CD4-positive, alpha-beta T cell (primary cell): ENCODE measurements at places on chromosomes 16 and 17.

DNA sequence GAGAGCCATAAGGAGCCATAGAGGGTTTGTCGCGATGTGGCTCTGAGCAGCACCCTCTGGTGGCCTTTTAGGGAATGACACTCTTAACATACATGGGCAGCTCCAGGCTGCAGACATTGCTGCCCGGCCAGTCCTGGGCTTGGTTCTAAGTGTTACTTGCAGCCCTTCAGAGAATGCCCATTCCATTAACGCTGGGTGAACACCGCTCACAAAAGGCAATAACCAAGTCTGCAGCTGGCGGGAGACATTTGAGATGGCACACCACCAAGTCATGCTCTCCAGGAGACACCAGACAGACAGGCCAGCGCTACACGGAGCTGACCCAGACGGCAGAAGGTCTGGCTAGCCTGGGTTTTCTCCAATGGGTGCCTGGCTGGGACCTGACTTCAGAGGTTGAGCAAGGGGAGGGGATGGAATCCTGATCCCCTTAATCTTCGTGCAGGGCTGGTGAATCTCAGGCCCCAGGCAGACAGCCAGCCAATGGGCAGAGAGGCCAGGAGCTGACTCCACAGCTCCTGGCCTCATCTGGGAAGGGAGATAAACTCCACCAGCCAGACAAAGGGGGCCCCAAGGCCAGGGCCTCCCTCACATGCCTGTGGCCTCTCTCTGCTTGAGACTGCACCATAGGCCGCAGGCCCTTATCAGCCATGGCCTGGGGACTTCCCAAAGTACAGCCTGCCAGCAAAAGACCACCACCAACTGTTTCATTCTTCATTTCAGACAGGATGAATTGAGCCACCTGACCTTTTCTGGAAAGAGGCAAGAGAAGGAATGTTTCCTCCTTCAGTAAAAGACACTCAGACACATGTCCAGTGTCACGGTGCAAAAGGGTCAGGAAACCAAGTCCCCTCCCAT is 58.8 kb downstream of the ZDHHC7 start:
- peak; percentile 59 for DNase-seq

DNA sequence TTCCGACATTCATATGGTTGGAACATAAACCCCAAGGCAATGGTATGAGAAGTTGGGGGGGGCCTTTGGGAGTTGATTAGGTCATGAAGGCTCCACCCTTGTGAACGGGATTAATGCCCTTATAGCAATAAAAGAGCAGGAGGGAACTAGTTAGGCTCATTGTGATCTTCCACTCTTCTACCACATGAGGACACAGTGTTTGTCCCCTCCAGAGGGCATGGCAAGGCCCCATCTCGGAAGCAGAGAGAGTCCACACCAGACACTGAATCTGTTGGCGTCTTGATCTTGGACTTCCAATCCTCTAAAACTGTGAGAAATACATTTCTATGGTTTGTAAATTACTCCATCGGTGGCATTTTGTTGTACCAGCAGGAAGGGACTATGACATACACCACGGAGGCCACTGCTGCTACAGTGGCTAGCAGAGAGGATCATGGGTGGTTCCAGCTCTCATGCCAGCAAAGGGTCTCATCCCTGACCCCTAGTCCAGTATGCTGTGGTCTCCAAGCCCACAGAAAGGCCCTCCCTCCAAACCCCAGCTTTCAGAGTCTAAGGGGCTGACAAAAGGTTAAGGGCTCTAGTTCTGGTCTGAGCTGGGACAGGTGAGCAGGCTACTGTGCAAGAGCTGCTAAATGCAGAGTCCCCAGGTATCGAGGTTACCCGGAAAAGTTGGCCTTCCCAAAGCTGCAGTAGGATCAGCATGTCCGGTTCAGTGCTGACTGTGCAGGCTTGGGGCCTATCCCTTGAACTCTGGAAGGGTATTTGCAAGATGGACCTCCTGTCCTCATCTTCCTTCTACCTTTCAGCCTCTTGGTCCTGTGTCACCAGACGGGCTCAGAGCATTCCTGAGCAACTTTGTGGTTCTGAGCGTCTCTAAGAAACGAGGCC is 12.2 kb downstream of the CCR7 start:
- no peak for DNase-seq

DNA sequence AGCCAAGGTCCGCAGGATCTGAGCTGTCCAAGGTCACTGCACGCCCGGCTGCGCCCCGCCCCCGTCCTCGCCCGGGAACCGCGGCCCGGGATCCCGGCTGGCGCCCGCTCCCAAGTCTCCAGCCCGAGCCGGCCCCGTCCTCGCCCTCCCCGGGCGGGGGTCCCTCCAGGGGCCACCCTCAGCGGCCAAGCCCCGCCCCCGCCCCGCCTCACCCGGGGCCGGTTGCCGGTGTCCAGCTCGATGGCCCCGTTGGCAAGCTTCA is 216 bp downstream of the VPS9D1 start:
- no peak for DNase-seq

DNA sequence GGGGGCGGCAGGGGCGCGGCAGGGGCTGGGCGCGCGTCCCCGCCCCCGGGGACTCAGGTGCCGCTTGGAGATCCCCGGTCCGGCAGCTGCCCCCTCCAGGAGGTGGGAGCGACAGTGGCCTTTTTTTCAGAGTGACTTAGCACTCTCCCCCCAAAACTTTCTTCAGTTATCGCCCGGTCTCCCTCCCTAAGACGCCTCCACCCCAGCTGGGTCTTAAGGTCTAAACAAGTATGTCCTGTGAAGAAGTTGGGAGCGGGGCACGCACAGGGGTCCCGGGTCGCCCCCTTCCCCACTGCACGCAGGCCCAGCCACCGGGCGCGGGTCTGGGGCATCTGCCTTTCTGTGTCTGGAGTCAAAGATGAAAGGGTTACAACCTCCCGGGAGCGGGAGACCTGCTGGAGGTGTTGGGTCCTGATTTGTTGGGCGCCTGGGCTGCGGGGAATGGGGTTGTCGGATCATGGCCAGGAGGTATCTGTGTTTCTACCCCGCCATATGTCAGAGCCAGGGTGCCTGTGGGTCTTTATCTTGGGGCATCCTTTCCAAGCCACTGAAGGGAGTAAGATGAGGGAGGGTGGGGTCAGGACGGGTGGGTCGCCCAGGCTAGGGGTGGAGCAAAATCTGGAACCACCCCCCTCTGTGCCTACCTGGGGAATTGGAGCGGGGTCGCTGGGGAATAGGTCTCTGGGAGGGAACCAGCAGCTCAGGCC is 757 bp downstream of the FMNL1 start:
- peak; percentile 66 for DNase-seq

- no peak for DNase-seq
These were observed 299.9 kb upstream of the MYOCD start for GRCh38 chr17:12365805-12366204.

- no peak for DNase-seq
These were observed 180.2 kb upstream of the N4BP1 start for GRCh38 chr16:48790151-48790550.

DNA sequence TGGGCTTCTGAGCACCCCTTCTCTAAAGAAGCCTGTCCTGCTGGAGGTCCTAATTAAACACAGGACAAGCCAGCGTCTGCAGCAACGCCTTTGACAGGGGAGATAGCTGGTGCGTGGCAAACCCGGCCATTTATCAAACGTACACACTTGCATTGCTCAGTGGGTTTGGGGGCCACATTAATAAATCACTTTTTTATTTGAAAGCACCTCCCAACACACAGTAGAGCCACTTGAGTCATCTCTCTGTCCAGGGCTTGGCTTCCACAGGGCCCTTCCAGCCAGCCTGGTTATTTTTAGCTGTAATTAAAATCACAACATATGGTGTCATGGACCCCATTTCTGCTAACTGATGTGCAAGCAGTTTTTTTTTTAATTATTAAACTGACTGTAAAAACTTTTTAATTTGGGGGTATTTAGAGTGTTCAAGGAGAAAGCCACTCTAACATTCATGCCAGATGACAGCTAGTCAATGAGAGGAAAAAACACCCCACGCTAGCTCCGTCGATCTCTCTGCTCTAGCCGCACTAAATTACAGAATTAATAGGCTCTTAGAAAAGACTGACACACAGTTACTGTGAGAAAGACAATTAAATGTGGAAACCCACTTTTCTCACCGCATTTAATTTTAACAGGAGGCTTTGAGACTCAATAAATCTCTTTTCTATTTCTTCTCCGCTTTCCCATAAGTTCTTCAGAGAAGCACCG is 201.0 kb upstream of the WSCD1 start:
- no peak for DNase-seq

GRCh38 chr17:72591289-72592241 is 470.7 kb downstream of the SOX9 start:
- no peak for DNase-seq

DNA sequence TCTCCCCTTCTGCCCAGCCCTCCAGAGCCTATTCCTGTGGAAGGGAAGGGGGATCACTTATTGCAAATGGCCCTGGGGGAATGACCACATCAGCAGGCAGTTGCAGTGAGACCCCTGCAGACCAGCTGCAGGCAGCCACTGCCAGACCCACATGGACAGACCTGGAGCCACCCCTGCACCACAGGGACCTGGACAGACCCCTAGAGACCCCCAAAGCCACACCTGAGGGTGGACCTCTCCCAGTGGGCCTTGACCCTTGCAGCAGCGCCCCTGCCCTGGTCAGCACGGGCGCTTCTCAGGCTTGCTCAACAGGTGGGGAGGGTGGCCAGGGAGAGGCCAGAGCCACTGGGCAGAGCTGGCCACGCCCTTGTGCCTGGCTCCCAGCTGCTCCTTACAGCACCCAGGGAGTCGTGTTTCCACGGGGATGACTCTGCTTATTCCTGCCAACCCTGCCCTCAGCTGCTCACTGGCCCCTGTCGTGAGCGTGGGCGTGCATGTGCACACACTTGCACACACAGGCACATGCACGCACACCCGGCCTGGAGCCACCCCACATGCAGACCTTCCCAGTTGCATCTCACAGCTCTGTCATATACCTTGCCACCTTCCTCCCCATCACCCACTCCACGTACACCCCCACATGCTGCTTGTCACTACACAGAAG is 1.3 kb upstream of the SCN4A start:
- no peak for DNase-seq

DNA sequence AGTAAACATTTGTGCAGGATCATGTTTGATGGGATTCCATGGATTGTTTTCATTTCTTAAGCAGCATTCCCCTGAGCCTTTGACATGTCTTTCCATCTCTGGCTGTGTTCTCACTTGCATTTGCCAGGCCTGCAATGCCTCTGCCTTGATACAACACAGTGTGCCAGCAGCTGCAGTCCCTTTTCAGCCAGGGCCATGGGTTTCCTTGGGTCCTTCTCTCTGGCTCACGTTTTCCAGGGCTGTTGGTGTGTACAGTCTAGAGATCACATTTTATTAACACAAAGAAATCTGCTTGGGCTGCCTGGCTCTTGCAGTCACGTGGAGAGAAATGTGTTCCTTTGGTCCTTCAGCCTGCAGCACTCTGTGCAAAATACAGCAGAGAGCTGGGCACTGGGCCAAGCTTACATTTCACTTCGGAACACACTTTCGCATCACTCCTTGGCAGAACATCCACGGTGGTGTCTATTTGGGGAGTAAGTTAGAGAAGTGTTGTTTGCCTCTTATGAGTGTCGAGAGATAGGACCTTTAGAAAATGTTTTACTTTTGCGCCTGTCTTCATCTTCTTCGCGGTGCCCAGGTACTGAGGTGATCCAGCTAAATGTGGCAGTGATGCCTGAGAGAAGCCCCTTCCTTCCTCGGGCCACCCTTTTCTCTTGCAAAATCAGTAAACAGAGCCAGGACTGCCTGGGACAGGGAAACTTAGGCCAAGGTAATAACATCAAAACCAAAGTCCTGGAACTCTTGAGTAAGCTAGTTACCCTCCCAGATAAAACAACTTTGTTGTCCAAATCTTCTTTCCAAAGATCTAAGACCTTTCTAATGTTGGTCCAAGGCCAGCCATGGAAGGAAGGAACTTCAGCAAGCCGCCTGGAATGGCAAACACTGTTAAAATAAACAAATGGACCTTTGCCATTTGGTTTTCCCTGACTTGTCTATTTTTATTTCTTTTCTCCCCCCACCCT is 20.9 kb downstream of the HLF start:
- DNase-seq: no peak

- no peak for DNase-seq
These were observed 16.6 kb upstream of the CBX8 start for GRCh38 chr17:79813297-79814126.
